HT1080 (cell line): ENCODE measurements at places on chromosomes 1 and 21. TPM values are rescaled to one million over a fixed set of nuclear protein-coding genes. Genes with fewer than 3 reads are reported as not detected.

GRCh38 chr1:239725933-239726332 lies 339.6 kb downstream of the CHRM3 start:
- no peak for DNase-seq

- DNase-seq, result peak; percentile 72
These were observed 91.8 kb upstream of the NGF start for GRCh38 chr1:115429884-115430283.

GRCh38 chr1:29267321-29268070 lies 31.2 kb downstream of the PTPRU start:
- no peak for DNase-seq

DNA sequence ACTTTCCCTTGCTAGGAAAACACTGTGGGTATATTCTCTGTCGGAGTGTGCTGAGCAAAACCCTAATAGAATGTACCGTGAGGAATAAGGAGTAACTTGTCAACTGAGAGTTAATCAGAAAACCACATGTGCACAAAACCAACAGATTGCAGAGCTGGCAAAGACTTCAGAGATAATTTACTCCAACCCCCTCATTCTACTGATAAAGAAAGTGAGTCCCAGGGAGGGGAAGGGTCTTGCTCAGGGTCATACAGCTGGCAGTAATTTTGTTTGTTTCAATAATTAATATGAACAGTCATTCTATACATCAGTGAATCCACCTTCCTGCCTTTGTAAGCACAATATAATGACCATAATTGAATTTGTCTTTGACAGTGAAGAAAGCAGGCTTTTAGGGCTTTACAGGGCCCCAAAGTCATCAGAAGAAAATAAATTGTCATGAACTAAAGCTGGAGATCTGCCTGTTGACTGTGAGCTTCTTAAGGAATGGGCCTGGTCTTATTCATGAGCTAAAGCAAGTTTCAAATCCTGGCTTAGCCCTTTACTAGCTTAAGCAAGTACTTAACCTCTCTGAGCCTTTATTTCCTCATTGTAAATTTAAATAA lies 67.2 kb upstream of the HOOK1 start:
- DNase-seq, result no peak

DNA sequence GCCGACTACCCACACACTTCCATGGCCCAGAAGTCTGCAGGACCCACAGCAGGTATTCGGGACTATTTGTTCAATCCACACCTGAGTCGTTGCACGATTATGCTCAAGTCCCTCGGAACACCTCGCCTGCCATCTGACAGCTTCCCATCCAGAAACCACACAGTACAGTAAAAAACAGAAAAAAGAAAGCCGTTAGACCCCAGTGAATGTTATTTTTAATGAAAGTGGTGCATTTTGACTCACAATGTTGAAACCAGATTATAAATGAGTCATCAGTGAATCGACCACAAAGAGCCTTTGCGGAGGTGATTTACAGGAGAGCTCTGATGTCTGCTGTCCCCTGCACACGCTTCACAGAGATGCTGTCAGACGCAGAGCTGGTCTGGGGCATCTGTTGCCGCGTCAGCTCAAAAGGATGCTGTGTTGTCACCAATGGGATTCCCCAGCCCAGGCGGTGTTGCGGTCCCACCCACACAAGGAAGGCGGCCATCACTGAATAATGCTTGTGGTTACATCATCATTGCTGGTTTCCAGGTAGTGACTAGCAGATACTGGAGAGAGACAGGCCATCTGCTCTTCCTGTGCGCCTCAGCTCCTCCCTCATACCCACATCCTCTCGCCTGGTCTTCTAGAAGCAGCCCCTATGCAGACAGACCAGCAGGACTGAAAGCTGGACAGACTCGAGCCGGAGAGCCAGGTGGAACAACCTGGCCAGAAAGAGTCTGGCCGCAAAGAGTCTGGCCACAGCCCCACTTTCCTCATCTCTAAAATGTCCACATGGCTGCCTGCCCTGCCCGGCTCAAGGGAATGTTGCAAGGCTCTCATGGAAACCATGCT lies 116.8 kb downstream of the TOMM20 start:
- peak; percentile 100 for DNase-seq

Gene ATP6V1G3
- not detected in 2 replicates for total RNA-seq

Gene SLC9C2
- not detected in 2 replicates for total RNA-seq
